Naive thymus-derived CD4-positive, alpha-beta T cell (primary cell): ENCODE measurements at places on chromosomes 1 and 21. TPM values are rescaled to one million over a fixed set of nuclear protein-coding genes. Genes with fewer than 3 reads are reported as not detected.

The DISP3 gene
- total RNA-seq: 0.24 and 0.28 TPM in 2 replicates

- no peak for DNase-seq
- H3K4me1 ChIP-seq: no peaks in the 10 kb centered on the region
- H3K36me3 ChIP-seq: no peaks in the 10 kb centered on the region
- H3K4me3 ChIP-seq: no peak overlapping the region
Observed at GRCh38 chr1:11488966-11489625, 10.1 kb downstream of the DISP3 start.

GRCh38 chr1:245389873-245390272 is 235.1 kb downstream of the KIF26B start:
- H3K27ac ChIP-seq: no peak overlapping the region
- no peaks in the 10 kb centered on the region for H3K4me1 ChIP-seq
- no peak for DNase-seq
- no peaks in the 10 kb centered on the region for H3K36me3 ChIP-seq

The OR6P1 gene
- not detected for total RNA-seq

The PGBD5 gene
- not detected for total RNA-seq

- no peaks in the 10 kb centered on the region for H3K27me3 ChIP-seq
- H3K4me3 ChIP-seq: no peak overlapping the region
- H3K27ac ChIP-seq: peak overlapping the region; percentile 26
- DNase-seq: no peak
- H3K4me1 ChIP-seq: peaks cover 51% of the 10 kb centered on the region
Observed at GRCh38 chr1:40694353-40694874, 2.9 kb downstream of the NFYC start.

GRCh38 chr21:44994695-44995342 is 55.0 kb downstream of the SLX9 start:
- H3K36me3 ChIP-seq: no peaks in the 10 kb centered on the region
- no peak overlapping the region for H3K4me3 ChIP-seq
- H3K27ac ChIP-seq: no peak overlapping the region
- no peaks in the 10 kb centered on the region for H3K4me1 ChIP-seq
- no peak for DNase-seq
- H3K27me3 ChIP-seq: no peaks in the 10 kb centered on the region
